ENCODE measurements at places on chromosomes 3 and 15.
A peak's percentile ranks its signal among the peaks of the same experiment; 100 is the strongest.

GRCh38 chr15:44193651-44194322, 1.3 kb downstream of the FRMD5 start:
- DNase-seq = no peak

GRCh38 chr3:122475316-122475715, 39.4 kb downstream of the KPNA1 start:
- DNase-seq = no peak

DNA sequence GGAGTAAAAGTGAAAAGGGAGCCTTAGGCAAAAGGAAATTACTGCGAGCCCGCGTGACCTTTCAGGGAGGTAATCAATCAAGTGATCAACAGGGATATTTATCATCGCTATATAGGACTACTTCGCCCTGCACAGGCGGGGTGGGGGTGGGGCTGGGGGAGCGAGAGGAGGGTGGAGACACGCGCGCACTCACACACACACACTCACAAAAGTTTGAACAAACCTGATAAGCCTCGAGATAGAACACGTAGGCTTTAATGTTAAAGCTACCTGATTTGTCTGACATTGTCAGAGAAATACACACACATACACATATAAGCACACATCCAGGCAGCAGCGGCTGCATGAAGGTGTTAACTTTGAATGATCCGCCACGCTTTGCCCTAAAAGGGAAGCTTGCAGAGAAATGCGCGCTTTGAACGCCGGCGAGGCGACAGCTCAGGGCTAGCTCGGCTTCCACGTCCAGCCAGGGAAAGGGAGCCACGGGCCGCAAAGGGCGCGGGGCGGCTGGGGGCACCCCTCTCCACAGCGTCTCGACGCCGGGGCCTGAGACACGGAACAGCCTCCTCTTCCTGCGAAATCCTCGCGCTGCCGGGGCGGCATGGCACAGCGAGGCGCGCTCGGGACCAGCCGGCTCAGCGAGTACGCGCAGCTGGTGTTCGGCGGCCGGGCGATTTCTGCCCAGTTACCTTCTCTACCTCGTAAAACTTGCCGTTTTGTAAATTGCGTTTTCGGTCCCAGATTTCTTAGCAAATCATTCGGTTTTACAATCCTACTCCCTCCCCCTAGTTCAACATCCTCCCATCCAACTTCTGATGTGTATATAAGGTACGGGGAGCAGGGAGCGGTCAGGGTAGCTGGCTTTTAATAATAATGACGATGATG, 4.8 kb upstream of the MECOM start:
- DNase-seq = peak; percentile 57

DNA sequence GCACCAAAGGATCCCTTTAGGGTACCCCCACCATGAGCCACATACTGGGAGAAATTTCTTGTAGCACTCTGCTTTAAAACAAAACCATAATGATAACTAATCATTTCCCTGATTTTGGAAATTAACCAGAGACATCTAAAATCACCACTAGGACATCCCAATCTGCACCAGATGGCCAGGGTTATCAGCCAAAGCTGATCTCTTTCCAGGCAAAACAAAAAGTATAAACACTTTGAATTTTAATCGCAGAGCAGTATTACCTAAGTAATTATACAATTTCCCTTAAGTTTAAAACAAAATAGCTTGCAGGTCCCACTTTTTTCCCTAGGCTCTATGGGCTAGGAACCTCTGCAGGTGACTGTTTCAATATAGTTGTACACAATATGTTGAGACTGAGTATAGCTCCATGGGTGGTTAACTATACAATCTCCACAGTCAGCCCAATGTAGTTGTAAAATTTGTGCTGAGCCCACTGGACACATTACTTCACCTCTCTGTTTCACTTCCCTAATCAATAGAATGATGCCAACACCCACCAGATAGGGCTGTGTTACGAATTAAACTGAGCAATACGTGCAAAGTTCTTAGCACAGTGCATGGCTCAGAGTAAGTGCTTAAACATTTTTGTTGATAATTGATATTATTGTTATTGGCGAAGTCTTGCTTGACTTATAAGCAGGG, 629 bp upstream of the NOX5 start:
- DNase-seq = no peak

DNA sequence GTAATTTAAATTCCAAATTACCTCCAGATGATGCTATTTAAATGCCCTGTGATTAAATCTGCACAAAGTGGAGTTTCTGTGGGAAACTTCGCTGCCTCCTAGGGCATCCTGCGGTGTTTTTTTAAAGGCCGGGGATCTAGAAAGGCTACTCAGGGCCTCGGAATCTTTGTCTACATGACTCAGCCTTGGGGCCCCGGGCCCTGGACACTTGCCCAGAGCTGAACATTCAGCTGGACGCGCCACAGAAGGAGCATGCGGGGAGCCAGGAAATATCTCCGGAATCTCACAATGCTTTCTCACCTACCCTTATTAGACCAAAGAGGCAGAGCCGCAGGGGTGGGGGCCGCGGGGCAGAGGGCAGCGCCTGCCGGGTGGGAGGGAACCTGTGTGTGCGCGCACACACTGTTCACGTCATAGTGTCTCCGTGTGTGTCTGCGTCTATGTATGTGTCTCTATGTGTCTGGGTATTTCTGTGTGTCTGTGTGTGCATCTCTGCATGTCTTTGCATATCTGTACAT, 145.5 kb upstream of the TPM1 start:
- DNase-seq = no peak

GRCh38 chr15:33584797-33585196, 274.0 kb downstream of the RYR3 start:
- DNase-seq = no peak

DNA sequence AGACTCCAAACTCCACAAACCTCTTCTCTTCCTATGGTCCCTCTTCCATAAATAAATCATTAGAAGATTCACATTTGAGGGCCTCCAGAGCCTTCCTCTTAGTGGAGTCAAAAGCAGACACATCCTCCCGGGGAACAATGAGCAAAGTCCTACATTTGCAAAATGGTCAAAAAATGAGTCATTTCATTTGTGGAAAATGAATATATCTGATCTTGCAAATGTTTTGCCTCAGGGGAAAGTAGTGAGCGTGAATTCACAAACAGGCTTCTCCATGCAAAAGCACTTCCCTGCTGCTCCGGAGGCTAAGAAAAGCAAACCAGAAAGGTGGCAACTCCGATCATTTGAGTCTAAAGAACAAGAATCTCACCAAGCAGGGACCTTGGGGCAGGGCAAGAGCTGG, 86.7 kb upstream of the IQSEC1 start:
- DNase-seq = no peak

- no peak for DNase-seq
These were observed 4.1 kb downstream of the TJP1 start for GRCh38 chr15:29818141-29818540.

GRCh38 chr3:111787556-111788463, 71.3 kb upstream of the PHLDB2 start:
- DNase-seq = no peak

Measured in KBM-7 (cell line).